ENCODE measurements at places on chromosomes 5 and 9. TPM values are rescaled to one million over a fixed set of nuclear protein-coding genes. Genes with fewer than 3 reads are reported as not detected.

Gene ADRA1B
- total RNA-seq, result not detected

Gene FAM200C
- total RNA-seq, result 6.2 TPM

Gene SLC46A2
- total RNA-seq, result not detected

Gene CDC20B
- not detected for total RNA-seq

Gene TMEM8B
- total RNA-seq, result 7.5 TPM

Gene TEX48
- total RNA-seq, result not detected

Gene ADAMTS12
- 12.3 TPM for total RNA-seq

Gene PCDHB6
- 0.28 TPM for total RNA-seq

Gene SH3GL2
- total RNA-seq, result 4.9 TPM

Gene EDIL3
- 47.2 TPM for total RNA-seq

Gene SNX2
- total RNA-seq, result 61.2 TPM

Gene PCDHB8
- 0.92 TPM for total RNA-seq

Gene HACD4
- total RNA-seq, result 0.61 TPM

Gene PLAC8L1
- 0.92 TPM for total RNA-seq

Gene FREM1
- 2.6 TPM for total RNA-seq

Gene LCN9
- total RNA-seq, result 3.7 TPM

Gene CCDC171
- total RNA-seq, result 2.3 TPM

- no peak for DNase-seq
Measured at GRCh38 chr5:72123764-72124376, 16.6 kb downstream of the MAP1B start.

GRCh38 chr5:143390941-143391340, 12.5 kb downstream of the NR3C1 start:
- no peak for DNase-seq

DNA sequence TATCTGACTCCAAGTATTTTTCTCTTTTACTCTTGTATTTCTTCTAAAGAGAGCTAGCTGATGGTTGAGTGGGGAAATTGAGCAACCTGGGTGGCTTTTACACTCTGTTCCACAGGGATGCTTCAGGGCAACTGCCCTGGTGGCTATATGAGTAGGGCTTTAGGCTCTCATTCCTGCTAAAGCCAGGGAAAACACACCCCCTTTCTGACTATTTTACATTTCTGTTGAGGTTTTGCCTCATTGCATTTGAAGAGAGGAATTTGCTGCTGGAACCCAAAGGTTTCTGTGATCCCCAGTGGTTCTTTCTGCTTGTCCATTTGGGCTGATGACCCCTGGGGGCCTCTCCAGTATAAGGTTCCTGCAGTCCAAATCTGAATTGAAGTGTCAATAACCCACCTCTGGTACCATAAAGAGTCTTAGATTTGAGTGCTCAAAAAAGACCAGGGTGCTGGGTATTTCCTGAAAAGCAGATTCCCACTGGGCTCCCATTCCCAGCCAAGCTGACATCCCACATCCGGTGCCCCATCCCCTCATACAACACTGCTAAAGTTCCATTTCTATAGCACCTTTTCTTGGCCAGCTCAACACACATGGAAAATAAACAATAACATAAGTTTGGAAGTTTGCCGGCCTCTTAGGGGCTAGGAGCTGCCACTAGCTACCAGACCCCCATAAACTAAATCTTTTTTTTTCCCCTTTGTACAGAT, 59.5 kb downstream of the PAPPA start:
- no peak for DNase-seq

DNA sequence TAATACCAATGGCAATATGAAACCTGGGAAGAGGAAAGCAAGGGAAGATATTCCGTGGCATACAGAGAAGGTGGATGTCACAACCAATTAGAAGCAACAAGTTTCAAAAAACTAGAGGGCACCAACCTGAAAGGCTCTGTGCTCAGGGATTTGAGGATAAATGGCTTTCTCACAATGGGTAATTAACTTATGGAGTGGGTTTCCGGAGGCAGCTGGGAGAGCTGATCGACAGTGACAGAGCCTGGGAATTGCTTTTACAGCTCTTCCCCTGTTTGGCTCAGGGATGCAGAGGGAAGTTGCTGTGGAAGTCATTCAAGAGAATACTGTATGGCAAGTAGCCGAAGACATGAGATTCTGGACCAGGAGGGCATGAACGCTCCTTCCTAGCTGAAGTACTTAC, 237.0 kb downstream of the KIF4B start:
- no peak for DNase-seq

GRCh38 chr5:16902846-16903245, 33.2 kb downstream of the MYO10 start:
- DNase-seq, result no peak

DNA sequence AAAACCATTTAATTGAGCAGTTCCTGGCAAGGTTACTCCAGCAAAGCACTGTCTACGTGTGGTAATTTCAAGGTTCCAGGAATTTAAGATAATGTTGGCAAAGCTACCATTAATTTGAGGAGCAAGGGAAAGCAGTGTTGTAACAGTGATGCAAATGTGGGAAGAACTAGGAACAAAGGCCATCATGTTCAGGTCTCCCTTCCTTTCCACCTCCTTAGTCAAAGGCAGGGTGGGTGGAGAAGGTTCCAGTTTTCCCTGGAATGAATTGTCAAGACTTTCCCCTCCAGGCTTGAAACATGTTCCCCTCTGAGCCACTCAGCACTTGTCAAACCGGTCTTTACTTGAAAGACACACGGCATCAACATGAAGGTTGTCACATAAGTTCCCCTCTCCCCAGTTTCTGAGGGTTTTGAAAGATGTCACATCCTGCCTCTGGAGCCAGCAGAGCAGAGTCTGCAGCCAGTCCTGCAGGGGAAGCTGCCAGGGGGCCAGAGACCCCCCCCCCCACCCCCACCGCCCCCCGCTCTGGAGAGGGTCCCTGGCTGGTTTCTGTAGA, 226.0 kb downstream of the GAS1 start:
- no peak for DNase-seq

GRCh38 chr9:101601904-101602765, 7.4 kb upstream of the PPP3R2 start:
- DNase-seq, result no peak

DNA sequence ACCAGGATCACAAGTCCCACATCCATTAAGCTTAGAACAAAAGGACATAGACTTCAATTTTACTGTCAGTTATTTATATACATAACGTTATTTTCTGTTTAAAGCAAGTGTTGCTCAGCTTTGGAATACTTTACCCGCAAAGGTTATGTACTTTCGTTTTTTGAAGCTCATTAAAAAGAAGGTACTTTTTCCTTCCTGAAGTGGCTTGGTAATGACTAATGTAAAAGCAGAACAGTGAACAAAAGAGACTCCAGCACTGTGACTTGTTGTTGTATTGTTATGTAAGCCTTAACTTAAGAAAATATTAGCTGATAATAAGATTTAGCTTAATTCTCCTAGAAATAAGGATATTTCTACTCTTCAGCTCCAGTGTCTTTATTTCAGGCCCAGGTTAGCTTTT, 97.3 kb upstream of the SLCO6A1 start:
- no peak for DNase-seq

- DNase-seq, result no peak
Measured at GRCh38 chr5:151030379-151030778, 10.0 kb downstream of the GPX3 start.

DNA sequence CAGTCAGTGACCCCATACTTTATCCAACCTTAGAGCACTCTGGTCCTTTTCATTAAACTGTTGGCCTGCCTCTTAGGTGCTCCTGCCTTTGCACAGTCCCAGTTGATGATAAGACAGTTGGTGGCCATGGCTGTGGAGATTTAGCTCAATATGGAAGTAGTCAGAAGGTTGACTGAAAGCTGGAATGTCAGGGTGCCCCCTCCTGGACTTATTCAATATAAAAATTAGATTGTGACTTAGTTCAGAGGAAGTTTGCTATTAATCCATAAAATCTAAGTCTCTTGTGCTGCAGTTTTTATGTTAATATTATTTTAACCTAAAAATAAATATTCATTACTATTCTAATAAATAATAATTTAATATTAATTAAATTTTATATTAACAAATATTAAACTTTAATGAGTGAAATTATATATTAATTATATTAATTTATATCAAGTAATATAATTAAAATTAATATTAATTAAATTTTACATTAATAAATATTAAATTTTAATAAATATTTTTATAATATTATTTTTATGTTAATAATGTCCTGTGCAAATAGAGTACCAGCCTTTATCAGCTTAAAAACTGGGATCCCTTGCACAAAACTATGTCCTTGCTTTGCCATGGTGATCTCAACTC, 77.7 kb upstream of the ADAMTSL1 start:
- no peak for DNase-seq

DNA sequence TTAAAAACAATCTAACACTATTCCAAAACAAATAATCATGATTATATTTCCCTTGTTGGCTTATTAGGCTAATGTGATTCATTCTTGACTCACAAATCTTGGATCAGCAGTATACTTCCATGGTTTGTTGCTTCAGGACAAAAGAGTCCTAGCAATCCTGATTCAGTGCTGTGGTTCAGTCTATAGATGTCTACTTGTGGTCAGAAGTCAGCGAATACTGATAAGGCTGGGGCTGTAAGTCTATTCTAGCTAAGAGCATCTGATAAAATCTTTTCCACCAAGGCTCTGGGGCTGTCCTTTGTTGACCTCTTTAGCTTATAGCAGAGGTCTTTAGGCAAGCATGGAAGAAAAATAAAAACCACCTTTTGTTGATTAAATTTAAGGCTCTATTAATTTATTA, 4.4 kb upstream of the SMIM3 start:
- DNase-seq, result no peak

DNA sequence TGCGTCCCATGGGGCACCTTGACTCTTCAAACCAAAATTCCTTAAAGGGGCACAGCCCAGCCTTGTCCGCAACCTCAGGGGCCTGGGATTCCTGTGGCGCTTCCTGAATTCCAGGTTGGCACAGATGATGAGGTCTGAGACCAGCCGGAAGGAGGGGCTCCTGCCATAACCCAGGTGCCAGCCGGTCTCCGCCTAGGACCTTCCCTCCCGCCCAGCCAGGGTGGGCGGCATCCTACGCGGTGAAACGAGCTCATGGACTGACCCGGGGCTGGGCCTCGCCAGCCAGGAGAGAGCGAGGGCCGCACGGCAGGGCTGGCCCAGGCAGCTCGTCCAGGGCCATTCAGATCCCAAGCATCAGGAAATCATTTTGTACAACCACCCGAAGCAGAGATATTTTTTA, 23.0 kb downstream of the AMBP start:
- DNase-seq, result no peak

DNA sequence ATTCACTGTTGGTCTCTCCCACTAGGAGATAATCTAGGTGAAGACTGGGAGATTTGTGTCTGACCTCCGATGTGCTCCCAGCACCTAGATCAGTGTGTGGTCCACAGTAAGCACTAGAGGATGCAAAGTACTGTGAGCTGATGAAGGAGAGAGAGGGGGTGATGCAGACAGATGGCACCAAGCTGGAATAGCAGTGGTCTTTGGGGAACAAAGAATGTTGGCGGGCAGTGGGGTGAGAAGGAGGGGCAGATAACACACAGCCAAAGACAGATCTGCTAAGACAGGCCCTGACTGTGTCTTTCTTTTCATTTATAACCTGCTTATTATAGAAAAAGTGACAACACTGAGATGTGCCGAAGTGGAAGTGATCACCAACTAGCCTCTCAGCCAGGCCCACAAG, 37.5 kb downstream of the ERGIC1 start:
- no peak for DNase-seq

- no peak for DNase-seq
Measured at GRCh38 chr9:71765693-71766092, 2.6 kb downstream of the CEMIP2 start.

DNA sequence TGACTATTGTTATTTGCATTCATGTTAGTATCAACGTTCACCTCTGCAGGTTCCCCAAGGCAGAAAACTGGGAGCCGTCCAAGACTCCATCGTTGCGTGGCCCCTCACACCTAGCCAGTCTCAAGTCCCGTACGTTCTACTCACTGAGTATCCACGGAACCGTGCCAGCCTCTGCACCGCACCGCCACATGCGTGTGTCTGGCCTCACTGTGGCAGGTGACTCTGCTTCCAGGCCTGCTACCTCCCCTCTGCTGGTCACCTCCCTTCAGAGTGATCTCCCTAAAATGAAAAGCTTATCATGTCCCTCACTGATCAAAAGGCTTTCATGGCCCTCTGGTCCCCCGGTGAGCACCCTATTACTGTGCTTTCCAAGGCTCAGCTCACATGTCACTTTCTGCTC, 108.1 kb downstream of the GABBR2 start:
- no peak for DNase-seq

GRCh38 chr5:124952079-124952478, 205.6 kb upstream of the ZNF608 start:
- no peak for DNase-seq

DNA sequence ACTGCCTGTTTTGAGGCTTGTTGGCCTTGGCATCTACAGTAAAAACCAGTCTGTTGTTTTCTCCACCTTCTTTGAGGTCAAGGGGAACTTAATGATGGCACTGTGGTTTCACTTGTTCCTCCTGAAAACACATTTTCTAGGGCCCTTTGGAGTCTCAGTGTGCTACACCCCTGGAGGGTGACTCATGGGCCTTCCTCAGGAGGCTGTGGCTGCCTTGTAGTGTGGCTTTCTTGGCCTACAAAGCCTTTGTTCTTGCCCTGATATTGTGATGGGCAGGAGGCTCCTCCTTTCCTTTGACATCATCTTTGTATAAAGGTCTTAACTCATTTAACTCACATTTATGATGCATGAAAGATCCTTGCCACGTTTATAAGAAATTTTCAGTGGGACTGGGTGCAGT, 56.3 kb upstream of the GPBP1 start:
- no peak for DNase-seq

- no peak for DNase-seq
Measured at GRCh38 chr9:77750284-77750683, 102.2 kb upstream of the GNA14 start.

- no peak for DNase-seq
Measured at GRCh38 chr5:17365811-17366138, 132.3 kb upstream of the TAF11L2 start.

- no peak for DNase-seq
Measured at GRCh38 chr5:88393042-88393441, 124.4 kb upstream of the TMEM161B start.

- DNase-seq, result no peak
Measured at GRCh38 chr5:173018358-173018757, 34.8 kb downstream of the ATP6V0E1 start.

- no peak for DNase-seq
Measured at GRCh38 chr5:10621832-10622231, 58.0 kb downstream of the ANKRD33B start.

- DNase-seq, result no peak
Measured at GRCh38 chr5:158303883-158304282, 444.9 kb upstream of the CLINT1 start.

- no peak for DNase-seq
Measured at GRCh38 chr5:7398596-7399280, 2.8 kb downstream of the ADCY2 start.

GRCh38 chr9:118975736-118976135, 393.5 kb downstream of the BRINP1 start:
- no peak for DNase-seq

- DNase-seq, result no peak
Measured at GRCh38 chr9:128333451-128333869, 6.9 kb upstream of the SLC27A4 start.

GRCh38 chr5:179833709-179834070, 13.0 kb downstream of the SQSTM1 start:
- DNase-seq, result no peak

DNA sequence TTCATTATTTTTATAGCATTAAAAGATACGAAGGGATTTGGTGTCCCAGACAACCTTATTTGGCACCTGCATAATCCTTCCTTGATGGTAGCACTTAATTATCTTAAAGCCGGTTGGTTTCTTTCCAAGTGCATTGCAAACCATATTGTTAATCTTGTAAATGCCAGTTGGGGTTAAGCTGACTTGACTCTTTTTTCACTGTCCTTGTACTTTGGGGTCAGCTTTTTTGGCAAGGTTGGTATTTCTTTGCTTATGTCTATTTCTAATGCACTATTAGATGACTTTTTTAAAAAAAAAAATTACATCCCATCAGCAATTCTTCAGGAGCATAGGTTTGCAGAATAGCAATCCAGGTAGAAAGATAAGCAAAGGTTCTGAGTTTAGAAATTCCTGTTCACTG, 466.8 kb upstream of the TLE4 start:
- DNase-seq, result no peak
